ENCODE measurements at places on chromosomes 5 and 9.

DNA sequence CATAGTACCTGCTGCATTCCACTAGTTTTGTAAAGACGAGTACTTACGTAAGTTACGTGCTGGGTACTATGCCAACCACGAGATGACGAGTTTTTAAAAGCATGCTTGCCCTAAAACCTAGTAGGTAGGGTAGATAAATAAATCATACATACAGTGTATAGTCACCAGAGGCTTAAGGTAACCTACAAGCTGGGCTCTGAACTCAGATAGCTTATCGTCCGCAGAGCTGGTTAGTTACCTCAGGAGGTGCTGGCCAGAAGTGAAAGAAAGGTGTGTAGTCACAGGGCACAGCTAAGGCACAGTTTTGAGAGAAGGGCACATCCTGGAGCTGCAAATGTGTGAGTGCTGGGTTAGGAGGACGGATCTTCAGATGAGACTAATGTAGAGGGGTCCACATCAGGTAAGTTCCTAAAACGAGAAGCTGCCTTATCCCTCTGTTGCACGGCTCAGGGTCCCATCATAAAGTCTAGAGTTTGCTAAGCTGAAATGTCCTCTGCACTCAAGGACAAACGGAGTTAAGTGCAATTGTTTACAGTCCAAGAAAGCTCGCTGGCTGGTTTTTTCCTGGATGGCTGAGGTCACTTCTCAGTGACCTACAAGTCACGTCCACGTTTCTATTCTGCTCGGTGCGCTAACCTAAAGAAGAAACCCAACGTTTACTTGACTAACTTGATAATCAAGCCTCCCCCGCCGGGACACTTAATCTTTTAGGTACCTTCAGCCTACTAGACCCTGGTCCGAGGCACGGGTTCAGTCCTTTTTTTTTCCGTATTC lies 1.1 kb upstream of the SNX24 start:
- peak; percentile 23 for DNase-seq

GRCh38 chr5:150599917-150600511 lies 40.4 kb upstream of the SYNPO start:
- DNase-seq = peak; percentile 70

DNA sequence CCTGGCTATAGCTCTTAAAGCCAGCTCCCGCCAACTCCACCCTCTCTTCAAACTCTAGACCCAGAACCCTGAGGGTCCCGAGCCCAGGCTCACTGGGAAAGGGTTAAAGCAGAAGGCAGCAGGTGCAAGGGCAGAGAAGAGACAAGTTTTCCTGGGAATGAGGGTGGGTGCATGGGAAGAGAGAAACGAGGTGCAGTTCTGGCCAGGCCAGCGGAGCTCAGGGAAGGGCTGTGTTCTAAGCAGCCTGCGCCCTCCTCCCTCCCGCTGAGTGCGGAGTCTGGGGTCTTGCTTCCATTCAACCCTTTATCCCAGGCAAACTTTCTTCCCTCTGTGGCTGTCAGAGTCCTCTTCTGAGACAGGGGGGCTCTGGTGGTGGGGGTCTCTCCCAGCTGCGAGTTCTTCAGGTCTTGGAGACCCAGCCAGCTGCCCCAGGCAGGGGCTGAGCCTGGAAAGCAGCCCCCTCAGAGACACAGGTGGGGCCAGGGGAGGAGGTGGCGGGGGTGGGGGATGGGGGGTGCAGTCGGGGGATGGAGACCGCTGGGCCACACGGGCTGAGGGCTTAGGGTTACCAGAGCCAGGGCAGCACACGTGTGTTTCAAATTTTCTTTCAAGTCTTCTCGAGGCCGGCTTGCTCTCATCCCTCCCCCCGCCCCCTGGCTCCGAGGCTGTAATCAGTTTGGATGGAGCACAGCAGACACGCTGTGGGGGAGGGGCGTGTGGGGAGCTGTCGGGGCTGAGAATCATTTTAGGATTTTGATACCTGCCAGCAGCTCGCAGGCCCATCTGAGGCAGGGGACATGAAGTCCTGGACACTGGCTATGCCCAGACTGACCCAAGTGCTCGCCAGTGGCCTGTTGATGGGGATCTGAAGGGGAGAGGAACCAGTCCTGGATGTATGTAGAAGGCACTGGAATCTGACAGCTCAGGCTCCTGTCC lies 169.6 kb upstream of the SMIM23 start:
- DNase-seq = no peak

- no peak for DNase-seq
Observed at GRCh38 chr9:79763671-79764285, 192.0 kb downstream of the TLE4 start.

DNA sequence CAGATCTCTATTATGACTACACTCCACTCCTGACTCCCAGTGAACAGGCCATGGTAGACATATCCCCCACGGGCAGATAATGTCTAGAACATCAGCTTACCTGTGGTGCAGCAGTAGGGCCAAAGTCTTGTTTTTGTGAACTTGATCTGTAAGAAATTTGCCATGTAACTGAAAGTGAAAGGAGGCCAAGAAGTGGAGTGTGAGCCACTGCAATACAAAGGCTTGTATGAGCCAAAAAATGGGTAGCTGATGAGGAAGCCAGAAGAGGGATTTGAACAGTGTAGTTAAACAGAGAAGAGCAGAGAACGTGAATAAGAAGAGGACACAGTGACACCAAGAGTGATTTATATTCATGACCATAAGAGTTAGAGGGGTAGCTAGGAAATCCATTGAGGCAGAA lies 361.7 kb downstream of the DMRT2 start:
- no peak for DNase-seq

- peak; percentile 60 for DNase-seq
Observed at GRCh38 chr9:100427366-100428263, 672 bp downstream of the MSANTD3 start.

GRCh38 chr5:54443270-54443669 lies 12.2 kb upstream of the HSPB3 start:
- DNase-seq = peak; percentile 40

DNA sequence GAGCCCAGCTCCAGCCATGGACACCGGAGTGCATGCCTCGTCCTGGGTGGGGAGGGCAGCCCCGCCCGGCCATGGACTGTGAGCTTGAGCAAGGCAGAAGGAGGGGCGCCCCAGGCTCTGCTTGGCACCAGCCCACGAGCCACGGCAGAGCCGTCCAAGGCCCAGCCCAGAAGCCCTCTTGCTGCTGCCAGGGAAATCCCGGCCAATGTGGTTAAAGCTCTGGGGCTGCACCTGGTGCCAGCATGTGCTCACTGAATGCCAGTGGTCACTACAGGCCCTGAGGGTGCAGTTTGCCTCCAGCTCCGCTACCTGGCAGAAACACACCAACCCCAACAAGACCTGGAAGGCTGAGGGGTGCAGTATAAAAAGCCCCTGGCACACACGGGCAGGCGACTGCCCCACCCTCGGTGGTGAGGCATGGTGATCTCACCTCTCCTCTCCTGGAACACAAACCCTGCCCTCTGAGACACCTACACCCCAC lies 11.8 kb downstream of the BRD3 start:
- peak; percentile 77 for DNase-seq

DNA sequence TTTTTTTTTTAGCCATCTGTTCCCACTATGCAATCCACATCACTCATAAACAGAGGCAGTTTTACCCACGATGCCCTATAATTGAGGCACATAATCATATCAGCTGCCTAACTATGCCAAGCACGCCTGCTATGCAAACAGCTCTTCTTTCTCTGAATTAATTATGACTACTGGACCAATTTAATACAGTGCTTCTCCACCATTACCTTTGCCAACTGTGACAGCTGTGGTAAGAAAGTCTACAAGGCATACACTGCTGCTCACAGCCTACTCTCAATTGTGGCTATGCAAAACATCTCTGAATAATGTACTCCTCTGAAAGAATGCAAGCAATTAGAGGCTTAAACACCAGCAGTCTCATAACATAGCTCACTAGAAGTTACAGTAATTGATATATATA lies 97.1 kb downstream of the DTWD2 start:
- no peak for DNase-seq

- DNase-seq = no peak
Observed at GRCh38 chr9:4886698-4887097, 94.0 kb downstream of the RCL1 start.

DNA sequence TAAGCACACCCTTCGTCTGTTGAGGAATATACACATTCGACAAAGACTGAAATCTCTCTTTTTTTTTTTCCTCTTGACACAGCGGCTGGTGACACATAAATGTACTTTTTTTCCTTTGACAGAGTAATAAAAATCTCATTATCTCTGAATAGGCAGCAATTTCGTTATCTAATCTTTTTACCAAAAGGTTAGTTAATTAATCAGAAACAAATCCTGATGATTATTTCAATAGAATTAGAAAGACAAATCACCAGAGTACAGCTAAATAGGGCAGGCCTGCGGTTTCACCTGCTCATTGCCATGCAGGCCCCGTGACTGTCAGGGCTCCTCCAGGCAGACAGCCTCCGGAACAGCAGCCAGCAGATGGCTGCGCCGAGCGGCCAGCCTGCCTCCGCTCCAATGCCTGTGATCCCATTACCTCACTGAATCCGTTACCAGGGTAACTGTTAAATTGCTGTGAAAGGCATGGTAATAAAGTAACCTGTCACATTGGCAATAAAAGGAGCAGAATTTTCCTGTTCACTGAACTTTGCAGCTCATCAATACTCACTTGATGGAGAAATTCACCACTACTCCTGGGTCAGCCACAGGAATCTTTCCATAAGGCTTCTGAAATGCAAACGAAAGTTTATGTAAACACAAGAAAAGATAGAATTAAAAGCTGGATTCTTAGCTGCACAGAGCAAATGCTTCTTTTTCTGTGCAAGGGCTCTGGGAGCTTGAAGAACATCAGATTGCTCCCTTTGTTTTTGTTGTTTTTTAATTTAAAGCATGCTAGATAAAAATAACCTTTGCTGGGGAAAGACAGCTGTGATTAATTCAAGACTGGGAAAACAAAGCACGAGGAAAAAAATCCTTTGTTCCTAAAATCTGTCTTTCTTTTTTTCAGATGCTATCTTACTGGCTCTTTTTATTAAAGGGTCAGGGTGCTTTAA lies 666.4 kb upstream of the ZNF608 start:
- peak; percentile 80 for DNase-seq

DNA sequence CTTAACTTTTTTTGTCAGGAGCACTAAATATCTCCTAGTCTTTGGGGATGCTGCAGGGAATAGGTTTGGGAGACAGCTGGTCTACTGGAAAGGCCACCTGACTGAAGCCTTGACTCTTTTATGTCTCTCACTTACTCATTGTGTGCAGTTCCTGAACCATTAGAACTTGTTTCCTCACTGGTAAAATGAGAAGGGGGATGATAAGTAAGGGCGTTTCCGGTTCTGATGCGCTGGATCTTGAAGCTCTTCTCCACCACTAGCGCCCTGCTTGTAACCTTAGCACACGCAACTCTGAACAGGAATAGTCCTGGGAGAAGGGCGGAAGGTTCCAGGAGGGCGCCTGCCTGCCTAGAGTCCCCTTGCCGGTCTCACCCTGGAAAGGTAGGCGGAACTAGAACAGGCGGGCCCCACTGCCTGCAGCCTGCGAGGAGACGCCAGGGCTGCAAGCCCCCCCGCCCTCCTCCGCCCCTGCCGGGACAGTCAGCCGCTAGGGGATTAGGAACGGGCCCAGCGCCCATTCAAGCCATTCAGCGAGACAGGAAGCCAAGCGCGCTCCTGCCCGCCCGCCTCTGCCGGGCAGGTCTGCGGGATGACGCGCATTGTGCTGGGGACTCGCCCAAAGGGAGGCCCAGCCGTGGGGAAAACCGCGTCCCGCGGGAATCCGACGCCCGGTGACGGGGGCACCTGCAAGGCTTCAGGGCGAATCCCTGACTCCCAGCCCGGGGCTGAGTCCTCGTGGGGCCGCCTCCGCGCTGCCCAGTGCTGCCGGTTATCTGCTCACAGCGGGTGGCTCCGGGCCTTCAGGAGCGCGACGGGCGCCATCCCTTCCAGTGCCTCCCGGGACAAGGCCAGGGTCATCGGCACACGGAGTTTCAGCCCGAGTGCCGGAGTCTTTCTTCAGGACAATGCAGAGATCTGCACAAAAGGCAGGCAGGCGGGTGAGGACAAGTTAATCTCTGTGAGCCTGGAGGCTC lies 44.0 kb upstream of the XPA start:
- DNase-seq = peak; percentile 41

DNA sequence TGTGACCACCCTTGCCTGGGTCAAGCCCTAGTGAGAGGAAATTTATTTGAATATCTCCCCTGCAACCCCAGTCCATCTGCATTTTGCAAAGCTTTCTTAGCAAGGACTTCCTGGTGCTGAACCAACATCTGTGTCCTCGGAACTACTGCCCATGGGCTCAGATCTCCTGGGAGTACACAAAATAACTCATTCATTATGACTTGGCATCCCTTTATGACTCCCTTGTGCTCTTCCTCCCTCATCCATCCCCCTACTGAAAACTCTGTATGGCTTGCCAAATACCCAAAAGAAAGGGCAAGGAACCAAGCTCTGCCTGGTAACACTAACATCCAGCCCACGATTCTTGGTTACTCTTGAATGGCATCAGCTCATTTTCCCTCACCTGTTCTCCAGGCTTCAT lies 368.5 kb downstream of the NTRK2 start:
- DNase-seq = no peak

GRCh38 chr5:177364159-177364962 lies 6.6 kb downstream of the RGS14 start:
- DNase-seq = peak; percentile 40

GRCh38 chr5:16372493-16372892 lies 93.1 kb downstream of the ZNF622 start:
- DNase-seq = no peak

DNA sequence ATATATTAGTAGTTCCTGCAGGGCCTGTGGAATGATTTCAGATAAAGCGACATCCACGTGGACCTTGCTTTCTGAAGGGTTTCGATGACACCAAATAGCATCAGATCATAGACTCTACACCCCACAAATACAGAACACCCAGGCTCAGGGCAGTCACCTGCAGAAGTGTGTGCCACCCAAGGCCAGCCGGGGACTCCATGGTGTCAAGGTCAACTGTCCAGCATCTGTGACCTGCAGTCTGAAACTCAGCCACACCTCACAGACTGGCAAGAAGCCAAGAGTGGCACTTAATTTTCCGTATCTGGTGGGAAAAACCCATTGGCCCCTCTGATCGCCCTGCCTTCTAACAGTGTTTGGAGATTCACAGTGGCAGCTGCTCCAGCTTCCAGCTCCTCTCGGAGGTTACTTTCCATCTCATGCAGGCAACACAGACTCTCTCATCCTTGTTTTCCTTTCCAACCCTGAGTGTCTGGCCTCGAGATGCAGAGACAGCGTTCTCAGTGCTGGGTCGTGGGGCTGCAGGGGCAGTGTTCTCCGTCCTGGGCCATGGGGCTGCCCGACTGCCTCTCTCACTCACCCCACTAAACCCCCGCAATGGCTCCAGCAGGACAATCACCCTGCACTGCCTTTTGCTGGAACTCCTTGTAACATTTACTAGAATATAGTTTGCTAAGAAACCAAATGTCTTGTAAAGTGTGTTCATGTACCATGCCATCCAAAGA lies 221.9 kb downstream of the IRX2 start:
- no peak for DNase-seq

GRCh38 chr5:177474002-177474476 lies 605 bp upstream of the DBN1 start:
- DNase-seq = no peak

DNA sequence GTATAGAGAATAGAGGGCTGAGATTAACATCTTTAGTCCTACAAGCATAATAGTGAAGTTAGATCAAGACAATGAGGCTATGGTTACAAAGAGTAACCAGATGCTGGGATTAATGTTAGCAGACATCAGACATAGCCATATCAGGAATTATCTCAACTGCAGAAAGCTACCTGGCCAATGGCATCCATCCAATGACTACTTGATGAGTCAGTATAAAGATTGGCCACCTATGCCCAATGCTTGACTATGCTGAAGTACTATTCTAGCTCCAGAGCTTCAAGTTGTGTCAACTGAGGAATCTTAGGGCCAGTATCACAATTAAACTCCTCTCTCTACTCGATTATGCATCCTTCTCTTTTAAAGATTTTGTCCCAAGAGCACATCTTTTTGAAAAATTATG lies 541.4 kb downstream of the PRELID2 start:
- DNase-seq = no peak

Data from amniotic epithelial cell (primary cell).